ENCODE measurements at places on chromosomes 5 and 9. TPM values are rescaled to one million over a fixed set of nuclear protein-coding genes. Genes with fewer than 3 reads are reported as not detected.

DNA sequence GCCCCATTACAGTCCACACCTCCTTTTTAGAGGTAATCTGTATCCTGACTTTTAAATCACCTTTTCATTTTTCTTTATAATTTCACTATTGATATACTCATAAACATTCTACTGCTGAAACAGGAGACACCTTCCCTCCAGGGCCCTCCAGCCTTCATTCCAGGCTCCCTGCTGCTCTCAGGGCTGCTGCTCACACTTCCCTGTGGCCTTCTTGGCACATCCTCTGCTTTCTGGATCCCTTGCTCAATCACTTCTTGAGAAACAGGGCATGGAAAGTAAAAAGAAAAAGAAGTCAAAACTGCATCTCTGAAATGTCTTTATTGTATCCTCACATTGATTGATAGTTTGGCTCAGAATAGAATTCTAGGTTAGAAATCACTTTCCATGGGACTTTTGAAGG is 19.3 kb upstream of the WNT8A start:
- no peak for DNase-seq

DNA sequence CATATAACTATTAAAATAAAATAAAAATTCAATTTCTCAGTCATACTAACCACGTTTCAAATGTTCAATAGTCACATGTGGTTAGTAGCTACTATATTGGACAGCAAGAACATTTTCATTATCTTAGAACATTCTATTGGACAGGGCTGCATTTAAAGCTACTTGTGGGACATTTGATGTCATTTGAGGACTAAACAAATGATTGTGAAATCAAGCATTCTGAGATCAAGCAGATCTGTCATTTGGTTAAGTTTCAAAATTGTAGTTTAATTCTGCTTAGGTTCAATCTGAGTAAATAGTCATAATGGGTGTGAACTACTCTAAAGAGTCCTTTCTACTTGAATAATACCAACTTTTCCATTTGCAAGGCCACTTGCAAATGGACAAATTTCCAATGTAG is 226.9 kb upstream of the C9orf72 start:
- no peak for DNase-seq

Gene PCDHA9
- total RNA-seq: not detected

DNA sequence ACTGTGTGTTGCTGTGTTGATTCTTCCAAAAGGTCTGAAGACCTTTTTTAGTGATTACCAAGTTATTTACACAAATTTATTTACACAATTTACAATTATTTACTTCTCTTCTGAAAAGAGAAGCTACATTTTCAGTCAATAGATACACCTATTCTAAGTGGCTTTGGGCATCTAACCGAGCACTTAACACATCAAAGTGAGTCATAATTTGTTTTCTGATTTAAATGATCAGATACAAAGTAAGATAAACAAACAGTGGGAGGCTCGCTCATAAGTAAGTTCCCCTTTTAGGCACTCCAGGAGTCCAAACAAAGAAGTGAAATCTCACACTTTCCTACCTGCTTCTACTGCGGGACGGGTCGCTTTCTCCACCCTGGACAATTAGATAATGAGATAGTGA is 90.2 kb downstream of the APBA1 start:
- DNase-seq: no peak

Gene POLR3G
- total RNA-seq: 1.3 TPM

- DNase-seq: no peak
Observed at GRCh38 chr5:61047346-61047745, 102.3 kb downstream of the NDUFAF2 start.

Gene DPYSL3
- total RNA-seq: 12.0 TPM

DNA sequence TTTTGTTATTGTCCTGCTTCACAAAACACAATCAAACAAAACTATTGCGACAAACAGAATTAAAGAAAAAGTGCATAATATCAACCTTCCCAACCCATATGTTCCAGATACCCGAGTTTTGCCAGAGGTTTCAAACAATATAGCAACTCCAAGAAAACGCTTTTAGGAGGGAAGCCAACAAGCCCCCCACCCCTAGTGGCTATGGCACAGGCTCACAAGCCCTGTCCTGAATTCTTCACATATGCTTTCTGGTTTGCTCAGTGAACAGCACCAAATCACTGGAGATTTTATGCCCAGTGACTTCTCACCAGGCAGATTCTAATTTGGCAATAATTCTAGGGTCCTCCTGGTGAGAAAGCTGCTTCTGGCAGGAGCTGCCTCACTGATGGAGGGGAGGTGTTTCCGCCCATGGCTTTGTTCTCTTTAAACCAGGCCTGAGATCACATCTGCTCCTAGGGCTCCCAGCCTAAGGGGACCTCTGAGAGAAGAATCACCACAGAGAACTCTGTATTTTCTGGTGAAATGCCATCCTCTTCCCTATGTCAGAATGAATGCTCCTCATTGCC is 1982.4 kb downstream of the EFNA5 start:
- no peak for DNase-seq

GRCh38 chr9:31697956-31698355 is 686.5 kb upstream of the ACO1 start:
- DNase-seq: no peak

- no peak for DNase-seq
Observed at GRCh38 chr5:96636594-96636993, 25.6 kb upstream of the CAST start.

DNA sequence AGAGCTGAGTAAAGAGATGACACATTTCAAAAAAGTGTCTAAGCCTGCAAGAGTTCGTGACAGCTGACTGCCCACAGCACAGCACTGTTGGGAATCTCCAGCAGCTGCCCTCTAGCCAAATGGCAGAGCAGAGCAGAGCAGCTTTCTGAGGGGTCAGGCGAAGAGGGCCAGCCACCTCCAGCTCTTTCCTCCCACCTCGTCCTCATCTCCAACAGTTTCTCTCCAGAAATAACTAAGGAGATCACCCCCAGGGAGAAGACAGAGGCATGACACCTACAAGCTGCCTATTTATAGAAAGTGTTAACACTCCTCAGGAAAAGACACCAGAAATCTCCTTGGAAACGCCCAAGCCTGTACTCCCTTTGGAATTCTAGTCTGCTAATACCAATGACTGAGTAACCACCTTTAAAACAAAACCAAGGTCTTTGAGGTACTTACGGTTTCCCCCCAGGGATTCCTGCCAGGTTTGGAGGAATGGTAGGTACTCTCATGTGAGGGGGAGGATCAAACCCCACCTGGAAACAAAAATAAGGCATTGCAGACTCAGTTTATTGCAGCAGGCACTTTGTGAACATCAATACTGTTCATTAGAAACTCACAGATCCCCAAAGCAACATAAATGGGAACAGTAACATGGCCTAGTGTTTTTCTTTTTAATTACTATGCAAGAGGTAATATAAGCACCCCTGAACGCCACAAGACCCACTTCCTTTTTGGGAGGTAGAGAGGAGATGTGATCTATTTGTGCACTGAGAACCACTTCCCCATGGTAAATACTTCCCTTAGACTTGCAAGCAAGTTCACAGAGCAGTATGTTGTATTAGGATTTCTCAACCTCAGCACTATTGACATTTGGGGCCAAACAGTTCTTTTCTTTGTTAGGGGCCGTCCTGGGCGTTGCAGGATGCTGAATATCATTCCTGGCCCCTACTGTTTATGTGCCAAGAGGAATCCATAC is 79.3 kb downstream of the TLE1 start:
- no peak for DNase-seq

DNA sequence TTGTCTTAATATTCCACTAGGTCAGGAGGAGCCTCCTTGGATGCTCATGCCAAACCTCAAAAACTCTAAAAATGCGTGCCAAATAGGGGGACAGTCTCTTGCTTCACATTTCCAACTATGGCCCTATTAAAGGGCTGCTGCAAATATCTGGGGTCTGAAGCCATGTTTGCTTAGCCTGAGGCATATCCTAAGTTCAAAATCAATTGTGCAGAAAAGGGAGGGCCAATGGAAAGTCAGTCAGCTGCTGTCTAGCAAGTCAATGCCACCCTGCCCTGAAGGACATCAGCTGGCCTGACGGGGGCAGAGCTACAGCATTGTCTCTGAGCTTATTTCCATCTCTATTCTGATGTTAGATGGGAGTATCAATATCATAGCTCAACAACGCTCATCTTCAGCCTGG is 93.6 kb downstream of the SH3TC2 start:
- DNase-seq: no peak

Gene PCDH12
- total RNA-seq: 3.2 TPM

Gene BARHL1
- total RNA-seq: not detected

- DNase-seq: no peak
Observed at GRCh38 chr5:52886206-52886605, 98.5 kb downstream of the ITGA1 start.

DNA sequence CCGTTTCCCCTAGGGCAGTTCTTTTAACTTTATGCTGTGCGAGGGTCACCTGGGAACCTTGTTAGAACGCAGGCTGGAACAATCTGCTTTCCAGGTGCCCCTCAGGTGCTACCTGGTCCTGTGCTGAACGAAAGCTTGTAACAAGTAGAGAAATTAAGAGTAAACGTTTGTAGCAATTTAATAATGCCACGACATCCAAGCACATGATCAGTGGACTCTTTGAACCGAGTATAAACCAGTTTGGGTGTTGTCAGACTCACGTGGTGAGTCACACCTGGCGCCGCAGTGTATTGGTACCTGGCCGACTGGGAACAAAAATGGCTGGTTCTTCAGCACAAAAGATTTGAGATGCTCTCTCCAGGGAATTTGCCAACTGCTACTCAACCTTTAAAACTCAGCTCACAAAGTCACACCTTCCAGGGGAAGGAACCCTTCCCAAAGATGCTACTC is 926 bp upstream of the MYO10 start:
- DNase-seq: peak; percentile 77

Gene TRIM14
- 44.9 TPM for total RNA-seq

- DNase-seq: peak; percentile 56
Observed at GRCh38 chr5:122311961-122312590, at the start of gene SNCAIP. TSS of gene SNCAIP (plus strand) at chr5:122312237. CDS start at chr5:122391135, 78,898 bp downstream.

Gene GHR
- total RNA-seq: 9.8 TPM

- no peak for DNase-seq
Observed at GRCh38 chr9:94110821-94111252, 26.6 kb downstream of the PTPDC1 start.

Gene INVS
- 24.0 TPM for total RNA-seq

- DNase-seq: no peak
Observed at GRCh38 chr5:67873935-67874334, 341.6 kb upstream of the PIK3R1 start.

Gene ENTPD2
- total RNA-seq: 10.7 TPM

DNA sequence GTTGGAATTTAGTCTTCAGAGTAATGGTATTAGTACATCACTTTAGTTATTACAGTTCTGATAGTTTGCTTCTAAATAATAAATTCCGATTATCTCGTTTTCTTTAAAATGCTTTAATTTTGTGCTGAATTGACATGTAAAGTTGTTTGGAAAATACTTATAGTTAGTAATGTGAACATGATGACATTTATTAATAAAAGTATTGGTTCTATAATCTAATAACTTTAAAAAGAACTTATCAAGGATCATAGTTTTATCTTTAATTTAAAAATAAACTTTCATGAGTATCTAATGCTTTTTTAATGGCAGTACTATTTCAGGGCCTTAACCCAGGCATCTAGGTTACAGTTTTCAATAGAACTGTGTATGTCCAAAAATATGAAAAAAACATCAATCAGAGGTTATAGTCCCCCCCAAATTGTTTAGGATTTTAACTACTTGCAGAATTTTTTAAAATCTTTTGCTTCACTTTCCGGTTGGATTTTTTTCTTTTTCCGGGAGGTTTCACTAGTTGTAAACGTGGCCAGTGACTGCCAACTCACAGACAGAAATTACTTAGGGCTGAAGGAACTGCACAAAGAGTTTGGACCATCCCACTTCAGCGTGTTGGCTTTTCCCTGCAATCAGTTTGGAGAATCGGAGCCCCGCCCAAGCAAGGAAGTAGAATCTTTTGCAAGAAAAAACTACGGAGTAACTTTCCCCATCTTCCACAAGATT is 680 bp downstream of the GPX8 start:
- peak; percentile 61 for DNase-seq

Data from mucosa of descending colon (tissue), 3 donors.